ENCODE measurements at places on chromosomes 7 and 10.

- DNase-seq, result peak; percentile 15
Measured at GRCh38 chr7:128841921-128842673, 11.9 kb downstream of the FLNC start.

- DNase-seq, result no peak
Measured at GRCh38 chr7:105450177-105450861, 61.6 kb upstream of the SRPK2 start.

- DNase-seq, result no peak
Measured at GRCh38 chr10:53619671-53620070, 847.1 kb upstream of the MBL2 start.

- DNase-seq, result no peak
Measured at GRCh38 chr7:26534649-26535482, 243.2 kb downstream of the SNX10 start.

DNA sequence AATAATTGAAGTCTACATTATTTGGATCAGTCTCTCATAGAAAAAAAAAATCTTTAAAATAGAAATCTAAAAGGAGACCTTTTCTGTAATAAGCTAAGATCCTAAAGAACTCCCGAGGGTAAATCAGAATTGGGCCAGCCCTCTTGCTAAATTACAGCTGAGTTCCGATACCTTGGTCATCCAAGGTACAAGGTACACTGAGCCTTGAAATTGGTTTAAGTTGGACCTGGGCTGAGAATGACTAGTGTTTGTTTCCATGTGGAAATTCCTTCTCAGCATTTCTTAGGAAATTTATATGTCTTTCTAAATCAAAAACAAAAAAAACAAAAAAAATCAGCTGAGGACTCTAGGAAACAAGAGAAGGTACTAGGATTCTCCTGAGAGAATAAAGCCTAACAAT is 64.9 kb downstream of the DNMBP start:
- DNase-seq, result no peak

- DNase-seq, result no peak
Measured at GRCh38 chr10:24664991-24665390, 58.7 kb downstream of the ARHGAP21 start.

DNA sequence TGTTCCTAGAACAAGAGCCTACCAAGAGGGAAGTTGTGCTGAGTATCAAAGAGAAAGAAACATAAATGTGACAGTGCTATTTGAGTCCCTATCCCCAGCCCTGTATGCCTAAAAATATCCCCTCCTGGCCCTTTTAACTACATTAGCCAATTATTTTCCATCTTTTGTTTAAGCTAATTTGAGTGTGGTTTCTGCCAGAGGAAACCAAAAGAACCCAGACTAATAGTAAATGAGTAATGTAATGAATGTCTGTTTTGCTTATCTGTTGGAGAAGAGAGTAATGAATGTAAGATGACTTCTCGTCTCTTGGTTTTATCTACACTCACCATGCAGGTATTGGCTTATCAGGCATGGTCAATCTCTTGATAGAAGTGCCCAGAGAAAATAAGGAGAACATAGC is 134.4 kb upstream of the CDK1 start:
- no peak for DNase-seq

GRCh38 chr10:103281753-103282152 is 4.8 kb downstream of the INA start:
- no peak for DNase-seq

DNA sequence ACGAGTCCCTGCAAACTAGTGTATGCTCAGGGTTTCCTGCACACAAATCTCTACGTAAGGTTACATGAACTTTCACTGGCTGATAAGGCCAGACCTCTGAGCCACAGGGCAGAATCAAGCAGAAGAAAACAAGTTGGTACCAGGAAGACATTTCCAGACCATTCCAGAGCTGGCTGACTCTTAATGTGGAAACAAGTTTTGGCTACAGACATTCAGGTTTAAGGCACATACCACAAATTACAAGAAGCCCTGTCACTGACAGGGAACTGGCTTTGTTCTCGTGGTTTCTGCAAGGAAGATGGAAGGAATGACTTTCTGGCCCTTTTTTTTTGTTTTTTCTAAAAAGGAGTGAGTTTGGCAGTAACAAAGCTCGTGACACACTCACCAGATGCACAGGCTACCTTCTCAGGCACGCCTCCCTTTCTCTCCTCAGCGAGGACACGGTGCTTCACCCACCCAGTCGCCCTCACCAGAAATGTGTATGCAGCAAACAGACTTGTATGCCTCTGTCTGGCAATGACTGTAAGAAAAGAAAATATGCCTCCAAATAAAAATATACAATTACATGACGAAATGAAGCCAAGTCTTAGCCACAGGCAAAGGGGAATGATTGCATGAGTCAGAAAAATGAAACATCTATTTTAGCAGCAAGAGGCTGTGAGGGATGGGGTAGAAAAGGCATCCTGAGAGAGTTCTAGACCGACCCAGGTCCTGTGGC is 22.6 kb downstream of the PLAC9 start:
- DNase-seq, result no peak

DNA sequence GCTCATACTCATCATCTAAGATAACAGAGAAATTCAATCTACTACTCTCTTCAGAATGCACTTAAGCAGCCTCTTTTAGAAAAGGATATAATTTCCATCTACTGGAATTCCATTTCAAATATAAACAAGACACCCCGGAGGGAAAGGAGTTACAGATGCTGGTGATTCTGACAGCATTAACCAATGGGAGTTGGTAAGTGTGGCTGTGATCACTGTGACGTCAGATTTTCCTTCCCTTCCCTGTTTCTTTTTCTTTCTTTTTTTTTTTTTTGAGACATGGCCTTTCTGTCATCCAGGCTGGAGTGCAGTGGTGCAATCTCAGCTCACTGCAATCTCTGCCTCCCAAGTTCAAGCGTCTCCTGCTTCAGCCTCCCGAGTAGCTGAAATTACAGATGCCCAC is 106.6 kb downstream of the ACTR3B start:
- DNase-seq, result no peak

- no peak for DNase-seq
Measured at GRCh38 chr7:105617280-105618015, 36.2 kb upstream of the EFCAB10 start.

GRCh38 chr10:12707461-12708185 is 293.9 kb downstream of the CCDC3 start:
- no peak for DNase-seq

- peak; percentile 46 for DNase-seq
Measured at GRCh38 chr7:28955718-28956607, 2.2 kb downstream of the TRIL start.

DNA sequence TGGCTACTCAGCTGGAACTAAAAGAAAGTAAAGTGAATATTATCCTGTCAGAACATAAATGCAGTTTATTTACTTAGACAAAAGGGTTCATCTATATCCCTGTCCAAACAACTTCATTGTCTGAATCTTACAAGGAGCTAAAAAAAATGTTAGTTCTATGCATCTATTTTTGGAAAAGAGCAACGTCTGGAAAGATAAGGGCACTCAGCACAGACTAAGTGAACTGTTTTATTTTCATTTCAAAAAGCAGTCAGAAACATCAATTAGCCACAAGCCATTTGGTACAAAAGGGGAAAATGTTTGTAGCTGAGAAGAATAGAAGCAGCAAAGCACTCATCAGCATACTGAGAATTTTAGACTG is 245.5 kb downstream of the FOXP2 start:
- DNase-seq, result no peak

- no peak for DNase-seq
Measured at GRCh38 chr10:308101-308500, 172.8 kb downstream of the ZMYND11 start.

GRCh38 chr10:77832238-77832637 is 94.3 kb downstream of the DLG5 start:
- no peak for DNase-seq

DNA sequence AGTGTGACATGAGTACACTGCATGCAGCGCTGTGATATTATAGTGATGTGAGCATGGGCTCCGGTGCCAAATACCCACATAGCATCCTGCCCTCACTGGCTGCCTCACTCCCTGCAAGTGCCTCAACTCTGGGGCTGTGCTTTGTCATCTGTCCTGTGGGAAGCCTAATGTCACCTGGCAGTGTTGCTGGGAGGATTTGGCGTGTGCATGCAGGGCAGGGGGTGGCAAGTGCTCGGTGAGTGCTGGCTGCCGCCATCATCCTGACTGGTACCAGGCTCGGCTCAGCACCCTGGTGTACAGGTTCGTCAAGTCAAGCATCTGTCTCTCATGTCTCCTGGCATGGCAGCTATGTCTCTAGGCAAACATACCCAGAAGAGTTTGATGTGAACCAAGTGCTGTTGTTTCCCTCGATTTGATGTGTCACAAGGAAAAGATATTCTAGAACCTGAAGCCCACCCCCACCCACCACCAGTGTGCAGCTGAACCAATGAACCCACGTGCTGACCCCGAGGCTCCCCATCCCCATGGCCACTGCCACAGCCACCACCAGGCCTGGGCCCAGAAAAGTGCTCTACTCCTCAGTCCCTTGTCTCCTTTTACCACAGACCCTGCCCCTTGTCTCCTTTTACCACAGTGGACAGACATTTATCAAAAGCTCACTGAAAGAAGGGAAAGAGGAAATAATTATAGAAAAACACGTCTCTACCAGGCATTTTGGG is 135.8 kb downstream of the MAPK8 start:
- no peak for DNase-seq

GRCh38 chr7:91892821-91893340 is 12.4 kb upstream of the MTERF1 start:
- DNase-seq, result no peak

- DNase-seq, result no peak
Measured at GRCh38 chr10:78413076-78414055, 379.7 kb downstream of the RPS24 start.

DNA sequence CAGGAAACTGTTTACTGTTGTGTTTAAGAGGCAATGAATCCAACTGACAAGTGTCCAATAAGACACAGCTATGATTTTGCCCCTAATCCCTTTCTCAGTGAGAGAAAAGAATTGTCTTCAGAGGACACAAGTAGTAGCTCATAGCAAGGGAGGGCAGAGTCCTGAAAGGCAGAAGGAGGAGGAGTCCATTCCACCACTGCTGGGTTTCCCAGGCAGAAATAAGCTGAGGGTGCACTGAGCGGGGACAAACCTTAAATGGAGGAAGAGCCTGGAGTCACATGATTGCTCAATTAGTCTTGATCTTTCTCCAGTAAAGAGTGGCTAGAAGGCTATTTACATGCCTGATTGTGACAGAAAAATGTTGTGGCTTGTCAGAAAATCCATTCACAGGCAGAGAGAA is 573.8 kb downstream of the POM121L12 start:
- no peak for DNase-seq

DNA sequence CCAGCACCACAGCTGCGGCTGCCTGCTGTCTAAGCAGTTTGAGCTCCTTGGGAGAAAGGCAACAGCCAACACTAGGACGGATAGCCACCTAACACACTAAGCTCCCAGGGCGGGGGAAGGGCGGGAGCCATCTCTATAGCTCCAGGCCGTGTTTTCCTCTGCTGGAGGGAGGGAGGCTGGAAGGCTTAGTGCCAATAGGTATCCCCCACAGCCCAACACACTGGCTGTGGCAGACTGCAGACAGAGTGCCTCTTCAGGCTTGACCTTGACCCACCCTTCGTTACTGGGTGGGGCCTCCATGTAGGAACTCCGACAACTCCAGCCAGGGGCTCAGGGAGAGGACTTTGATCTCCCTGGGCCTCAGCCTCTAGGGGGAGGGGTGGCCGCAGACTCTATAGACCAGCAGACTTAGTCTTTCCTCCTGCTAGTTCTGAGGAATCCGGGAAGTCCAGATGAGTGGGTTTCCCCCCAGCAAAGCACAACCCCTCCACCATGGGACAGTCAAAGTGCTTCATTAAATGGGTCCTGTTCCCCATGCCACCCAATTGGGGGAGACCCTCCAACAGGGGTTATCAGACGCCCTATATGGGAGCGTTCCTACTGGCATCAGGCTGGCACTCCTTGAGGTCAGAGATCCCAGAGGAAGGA is 314.4 kb upstream of the MKI67 start:
- DNase-seq, result no peak

GRCh38 chr10:85977642-85978041 is 389.0 kb downstream of the GRID1 start:
- DNase-seq, result no peak

DNA sequence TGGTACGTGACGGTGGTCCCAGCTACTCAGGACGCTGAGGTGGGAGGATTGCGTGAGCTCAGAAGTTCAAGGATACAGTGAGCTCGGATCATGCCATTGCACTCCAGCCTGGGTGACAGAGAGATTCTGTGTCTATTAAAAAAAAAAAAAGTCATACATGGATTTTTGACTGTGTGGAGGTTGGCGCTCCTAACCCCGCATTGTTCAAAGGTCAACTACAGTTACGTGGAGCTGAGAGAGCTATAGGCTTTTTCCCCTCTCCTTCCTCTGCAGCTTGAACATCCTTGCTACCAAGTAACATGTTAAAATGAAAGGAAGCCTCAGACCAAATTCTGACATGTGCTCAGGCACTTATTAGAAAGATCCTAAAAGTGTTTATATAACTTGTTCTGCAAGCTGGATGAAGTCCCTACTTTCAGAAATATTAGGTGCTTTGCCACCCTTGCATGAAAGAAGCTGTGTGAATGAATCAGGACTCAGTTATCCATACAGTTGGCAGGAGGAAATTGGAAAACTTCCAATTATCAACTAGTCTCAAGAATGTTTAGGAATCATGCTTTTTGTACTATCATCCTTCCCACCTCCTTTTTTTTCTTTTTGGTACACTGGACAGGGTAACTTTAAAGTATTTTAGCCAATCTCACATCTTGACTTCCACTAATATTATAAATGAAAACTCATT is 12.5 kb upstream of the ST7 start:
- no peak for DNase-seq

DNA sequence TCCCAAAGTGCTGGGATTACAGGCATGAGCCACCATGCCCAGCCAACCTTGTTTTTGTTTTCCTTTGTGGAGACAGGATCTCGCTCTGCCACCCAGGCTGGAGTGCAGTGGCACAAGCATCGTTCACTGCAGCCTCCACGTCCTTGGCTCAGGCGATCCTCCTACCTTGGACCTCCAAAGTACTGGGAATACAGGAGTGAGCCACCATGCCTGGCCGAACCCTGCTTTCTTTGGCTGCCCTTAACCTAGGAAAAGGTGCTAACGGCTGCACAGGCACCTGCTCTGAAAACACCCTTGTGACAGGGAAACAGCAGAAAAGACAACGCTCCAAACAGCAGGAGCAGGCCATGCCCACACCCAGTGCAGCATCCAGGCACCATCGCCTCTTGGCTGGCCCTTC is 71.9 kb downstream of the OAT start:
- DNase-seq, result no peak

GRCh38 chr7:108667216-108667615 is 97.5 kb downstream of the DNAJB9 start:
- no peak for DNase-seq

DNA sequence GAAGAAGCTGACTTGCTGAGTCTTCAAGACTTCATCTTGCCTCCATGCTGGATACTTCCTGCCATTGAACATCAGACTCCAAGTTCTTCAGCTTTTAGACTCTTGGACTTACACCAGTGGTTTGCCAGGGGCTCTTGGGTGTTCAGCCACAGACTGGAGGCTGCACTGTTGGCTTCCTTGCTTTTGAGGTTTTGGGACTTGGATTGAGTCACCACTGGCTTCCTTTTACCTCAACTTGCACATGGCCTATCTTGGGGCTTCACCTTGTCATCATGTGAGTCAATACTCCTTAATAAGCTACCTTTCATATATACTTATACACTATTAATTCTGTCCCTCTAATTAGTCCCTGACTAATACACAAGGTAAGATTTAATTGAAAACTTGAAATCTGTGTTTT is 361.7 kb upstream of the SEMA3C start:
- DNase-seq, result no peak

- DNase-seq, result no peak
Measured at GRCh38 chr7:15947754-15948153, 261.3 kb upstream of the MEOX2 start.

- peak; percentile 69 for DNase-seq
Measured at GRCh38 chr10:91340613-91341362, 69.4 kb upstream of the HECTD2 start.

Data from NCI-H460 (cell line).